M059J (cell line): ENCODE measurements at places on chromosomes 3 and 15.

DNA sequence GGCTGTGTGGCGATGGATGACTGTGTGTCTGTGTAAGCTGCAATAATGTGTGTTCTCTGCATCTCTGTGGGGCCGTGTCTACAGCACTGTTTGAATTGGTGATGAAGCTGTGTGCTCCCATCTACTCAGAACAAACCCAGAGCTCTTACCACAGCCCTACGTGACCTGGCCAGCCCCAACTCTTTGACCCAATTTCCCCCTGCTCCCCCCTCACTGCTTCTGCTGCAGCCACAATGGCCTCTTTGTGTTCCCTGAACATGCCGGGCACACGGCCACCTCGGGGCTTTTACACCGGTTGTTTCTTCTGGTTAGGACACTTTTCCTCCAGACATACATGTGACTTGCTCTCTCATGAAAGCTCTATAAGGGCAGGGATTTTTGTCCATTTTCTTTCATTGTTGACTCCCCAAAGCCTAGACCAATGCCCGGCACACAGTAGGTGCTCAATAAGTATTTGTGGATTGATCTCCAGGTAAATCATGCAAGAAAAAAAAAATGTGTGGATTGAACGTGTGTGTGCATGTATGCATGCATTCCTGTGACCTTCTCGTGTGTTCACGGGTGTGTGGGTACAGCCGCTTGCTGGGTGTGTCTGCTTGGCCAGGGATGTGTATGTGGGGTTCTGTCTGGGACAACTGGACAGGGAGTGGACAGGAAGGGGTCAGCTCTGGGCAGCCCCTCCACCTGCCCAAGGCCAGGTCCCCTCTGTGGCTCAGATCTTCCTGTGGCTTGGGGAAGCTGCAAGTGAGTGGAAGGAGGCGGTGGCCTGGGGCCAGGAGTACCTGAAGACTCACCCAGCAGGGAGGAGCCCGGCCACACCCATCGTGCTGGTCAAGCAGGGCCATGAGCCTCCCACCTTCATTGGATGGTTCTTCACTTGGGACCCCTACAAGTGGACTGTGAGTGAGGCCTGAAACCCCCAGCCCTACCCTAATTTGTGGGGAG, 14.8 kb downstream of the VILL start:
- DNase-seq: no peak

- DNase-seq: no peak
Measured at GRCh38 chr3:40465111-40465407, 7.9 kb downstream of the RPL14 start.

DNA sequence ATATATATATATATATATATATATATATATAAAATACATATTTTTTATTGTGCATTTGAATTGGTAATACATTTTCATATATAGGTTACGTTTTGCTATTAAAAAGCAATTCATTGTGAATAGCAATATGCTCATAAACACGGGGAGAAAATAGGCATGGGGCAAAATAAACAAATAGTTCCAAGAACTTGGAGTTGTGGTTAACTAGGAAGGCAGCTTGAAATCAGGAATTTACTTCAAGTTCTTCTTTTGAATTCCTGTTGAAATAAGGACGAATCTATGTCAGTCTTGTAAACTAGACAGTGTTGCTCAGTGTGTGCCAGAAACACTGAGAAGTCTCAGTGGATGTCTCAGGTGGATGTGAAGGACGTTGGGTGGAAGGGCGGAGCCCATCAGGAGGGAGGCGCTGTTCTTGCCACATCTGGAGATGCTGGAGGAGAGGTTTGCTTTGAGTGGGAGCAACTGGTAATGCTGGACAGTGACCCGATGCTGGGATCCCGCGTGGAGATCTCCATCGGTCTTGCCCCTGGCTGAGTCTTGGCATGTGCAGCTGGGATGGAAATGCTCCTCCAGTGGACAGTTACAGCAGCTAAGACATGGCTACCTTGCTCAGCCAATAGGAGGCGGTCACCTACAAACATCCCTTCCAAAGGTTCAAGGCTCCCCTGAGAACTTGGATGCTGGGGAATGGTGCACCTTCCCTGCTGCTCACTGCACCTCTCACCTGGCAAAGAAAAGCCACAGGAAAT, 2.5 kb downstream of the IL16 start:
- no peak for DNase-seq

- DNase-seq: peak; percentile 90
Measured at GRCh38 chr3:21705769-21706168, 45.2 kb downstream of the ZNF385D start.

GRCh38 chr15:93200081-93200836, 111.2 kb upstream of the RGMA start:
- no peak for DNase-seq

GRCh38 chr3:150666167-150666566, 37.6 kb downstream of the ERICH6 start:
- no peak for DNase-seq

GRCh38 chr3:66404197-66404596, 96.6 kb downstream of the LRIG1 start:
- DNase-seq: no peak

DNA sequence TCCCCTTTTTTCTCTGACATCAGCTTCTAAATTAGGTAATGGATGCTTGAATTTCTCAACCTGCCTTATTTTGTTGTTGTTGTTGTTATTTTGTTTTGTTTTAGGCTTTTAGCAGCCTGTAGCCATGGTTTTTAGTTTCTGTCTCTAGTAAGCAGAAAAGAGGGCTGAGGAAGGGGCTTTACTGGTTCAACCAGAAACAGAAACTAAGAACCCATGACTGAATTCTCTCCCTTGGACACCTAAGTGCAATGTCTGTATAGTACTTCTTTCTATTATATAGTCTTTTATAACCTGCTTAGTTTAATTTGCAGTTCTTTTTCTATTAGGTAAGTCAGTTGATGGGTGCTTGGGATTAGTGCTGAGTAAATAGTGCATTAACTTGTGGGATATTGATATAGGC, 129.0 kb downstream of the BBX start:
- DNase-seq: no peak

GRCh38 chr15:58918239-58918638, 15.2 kb downstream of the SLTM start:
- DNase-seq: no peak

DNA sequence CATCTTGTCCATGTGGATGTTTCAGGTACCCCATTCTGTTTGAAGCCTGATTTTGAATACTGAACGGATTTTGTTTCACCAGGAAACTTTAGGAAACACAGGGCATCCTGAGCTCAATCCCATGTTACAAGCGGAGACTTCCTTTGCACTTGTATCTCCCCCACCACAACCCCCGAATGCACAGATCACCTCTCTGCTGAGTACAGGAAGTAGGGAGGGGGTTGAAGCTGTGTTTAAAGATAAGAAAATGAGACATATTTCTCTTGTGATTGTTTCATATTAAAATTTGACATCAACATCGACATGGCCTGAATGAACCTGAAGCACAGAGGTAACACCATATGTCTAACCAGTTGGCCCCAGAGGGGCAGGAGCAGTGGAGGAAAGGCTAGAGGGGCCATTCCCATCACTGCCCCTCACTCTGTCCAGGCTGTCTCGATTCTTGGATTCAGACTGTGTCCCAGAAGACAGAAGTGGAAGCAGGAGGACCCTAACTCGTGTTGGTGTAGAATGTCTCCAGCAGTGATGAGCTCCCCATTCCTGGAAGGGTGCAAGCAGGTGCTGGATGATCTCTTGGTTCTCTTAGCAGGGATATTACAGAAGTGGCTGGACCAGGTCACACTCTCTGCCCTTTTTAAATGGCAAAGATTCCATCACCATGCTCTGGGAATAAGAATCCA, 59.6 kb upstream of the IQSEC1 start:
- no peak for DNase-seq

GRCh38 chr3:108114423-108115065, 23.7 kb upstream of the CD47 start:
- DNase-seq: no peak

GRCh38 chr15:57537488-57538264, 54.0 kb upstream of the MYZAP start:
- no peak for DNase-seq

- DNase-seq: no peak
Measured at GRCh38 chr3:18838758-18839157, 309.6 kb upstream of the KCNH8 start.

GRCh38 chr3:56704706-56705105, 21.6 kb upstream of the TASOR start:
- DNase-seq: no peak

GRCh38 chr3:108380128-108380795, 83.9 kb downstream of the HHLA2 start:
- no peak for DNase-seq

GRCh38 chr15:31261266-31262142, 65.1 kb upstream of the KLF13 start:
- no peak for DNase-seq

- no peak for DNase-seq
Measured at GRCh38 chr3:29164825-29165224, 116.0 kb upstream of the RBMS3 start.

GRCh38 chr15:33084661-33085060, 109.9 kb downstream of the FMN1 start:
- peak; percentile 59 for DNase-seq

DNA sequence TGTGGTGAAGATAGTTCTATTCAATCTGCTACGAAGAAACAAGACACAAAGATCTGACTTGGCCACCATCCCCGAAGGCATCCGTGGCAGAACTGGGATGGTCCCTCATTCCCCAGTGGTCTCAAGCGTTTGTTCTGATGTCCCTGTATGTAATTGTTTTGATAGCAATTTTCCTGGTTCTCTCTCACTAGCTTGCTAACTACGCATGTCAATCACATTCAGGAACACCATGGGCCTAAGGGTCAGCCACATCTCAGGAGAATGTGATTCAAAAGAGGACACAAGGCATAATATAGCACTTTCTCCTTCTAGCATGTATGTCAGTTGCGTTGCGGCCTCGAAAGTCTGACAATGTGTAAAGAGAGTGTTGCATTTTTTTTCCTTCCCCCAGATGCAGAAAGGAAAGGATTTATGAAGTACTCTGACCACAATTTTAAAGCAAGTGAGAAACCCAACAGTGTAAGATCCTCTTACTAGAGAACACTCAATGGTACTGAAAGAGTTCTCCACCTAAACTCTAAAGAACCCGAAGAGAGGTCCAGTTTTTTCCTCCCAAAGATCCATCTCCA, 32.0 kb upstream of the TCF12 start:
- DNase-seq: no peak

DNA sequence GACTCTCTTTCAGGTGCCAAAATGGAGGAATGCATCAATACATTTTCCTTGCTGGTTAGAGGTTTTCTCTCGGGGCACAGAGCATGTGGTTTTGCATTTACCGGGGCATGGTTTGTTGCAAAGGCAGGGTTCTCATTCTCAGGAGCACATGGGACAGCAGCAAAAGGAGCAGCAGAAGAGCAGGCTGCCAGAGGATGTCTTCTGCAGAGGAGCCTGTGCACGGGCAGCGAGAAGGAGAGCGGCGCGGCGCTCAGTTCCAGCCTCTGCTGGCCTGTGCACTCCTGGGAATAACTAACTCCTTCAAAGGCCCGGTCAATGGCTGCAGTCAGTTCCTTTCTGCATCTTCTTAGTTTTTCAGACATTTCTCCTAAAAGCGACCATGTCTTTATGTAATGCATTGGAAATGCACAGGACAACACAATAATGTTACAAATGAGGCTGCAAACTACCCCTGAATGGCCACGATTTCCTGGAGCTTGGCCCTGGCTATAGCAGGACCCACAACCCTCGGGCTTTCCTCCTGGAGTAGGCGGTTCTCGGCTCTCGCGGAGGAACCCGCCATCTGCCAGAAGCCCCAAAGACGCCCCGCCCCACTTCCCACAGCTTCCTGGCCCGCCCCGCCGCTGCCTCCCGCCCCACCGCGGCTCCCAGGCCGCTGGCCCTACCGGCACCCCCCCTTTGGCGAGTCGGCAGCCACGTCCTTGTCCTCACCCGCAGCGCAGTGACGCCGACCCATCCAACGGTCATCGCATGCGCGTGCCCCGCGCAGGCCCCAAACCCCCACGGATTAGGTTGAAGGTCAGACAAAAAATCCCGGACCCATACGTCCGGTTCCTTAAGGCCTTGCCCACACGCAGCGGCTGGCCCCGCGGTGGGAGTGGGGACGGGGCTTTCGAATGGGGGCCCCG, at the start of gene C3orf62:
TSS of gene C3orf62 (minus strand) at position 758 of the 908 bp plus-strand sequence. CDS start at position 398, 360 bp downstream.
- peak; percentile 79 for DNase-seq

- DNase-seq: peak; percentile 4
Measured at GRCh38 chr3:4322635-4323034, 19.5 kb downstream of the SETMAR start.

- DNase-seq: peak; percentile 50
Measured at GRCh38 chr3:134313847-134314587, 60.2 kb downstream of the AMOTL2 start.

- DNase-seq: no peak
Measured at GRCh38 chr3:184603151-184604030, 41.8 kb downstream of the EPHB3 start.

GRCh38 chr3:69240651-69241568, 118.5 kb upstream of the LMOD3 start:
- DNase-seq: peak; percentile 9

GRCh38 chr3:194064380-194065332, 71.3 kb upstream of the HES1 start:
- DNase-seq: no peak

DNA sequence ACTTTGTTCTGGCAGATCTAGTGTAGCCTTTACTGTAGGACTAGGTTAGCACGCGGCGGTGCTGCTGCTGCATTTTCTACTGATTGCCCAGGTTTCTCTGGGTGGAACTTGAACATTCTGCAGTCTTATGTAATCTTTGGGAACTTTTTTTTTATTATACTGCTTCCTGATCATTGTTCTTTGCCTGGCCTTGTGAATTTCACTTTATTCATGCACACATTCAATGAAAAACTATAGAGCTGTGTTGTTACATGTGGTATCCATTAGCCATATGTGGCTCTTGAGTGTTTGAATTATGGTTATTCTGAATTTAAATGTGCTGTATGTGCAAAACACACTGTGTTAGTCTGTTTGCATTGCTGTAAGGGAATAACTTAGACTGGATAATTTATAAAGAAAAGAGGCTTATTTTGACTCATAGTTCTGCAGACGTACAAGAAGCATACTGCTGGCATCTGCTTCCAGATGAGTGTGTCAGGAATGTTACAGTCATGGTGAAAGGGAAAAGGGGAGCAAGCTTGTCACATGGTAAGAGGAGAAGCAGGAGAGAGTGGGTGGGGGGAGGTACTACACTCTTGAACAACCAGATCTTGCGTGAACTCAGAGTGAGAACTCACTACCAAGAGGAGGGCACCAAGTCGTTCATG, 26.5 kb downstream of the MEF2A start:
- DNase-seq: no peak

GRCh38 chr3:71705681-71706080, 19.5 kb downstream of the EIF4E3 start:
- no peak for DNase-seq
